Vagina (tissue), 2 donors: ENCODE measurements at places on chromosomes 5 and 9. TPM values are rescaled to one million over a fixed set of nuclear protein-coding genes. Genes with fewer than 3 reads are reported as not detected.
A peak's percentile ranks its signal among the peaks of the same experiment; 100 is the strongest.

DNA sequence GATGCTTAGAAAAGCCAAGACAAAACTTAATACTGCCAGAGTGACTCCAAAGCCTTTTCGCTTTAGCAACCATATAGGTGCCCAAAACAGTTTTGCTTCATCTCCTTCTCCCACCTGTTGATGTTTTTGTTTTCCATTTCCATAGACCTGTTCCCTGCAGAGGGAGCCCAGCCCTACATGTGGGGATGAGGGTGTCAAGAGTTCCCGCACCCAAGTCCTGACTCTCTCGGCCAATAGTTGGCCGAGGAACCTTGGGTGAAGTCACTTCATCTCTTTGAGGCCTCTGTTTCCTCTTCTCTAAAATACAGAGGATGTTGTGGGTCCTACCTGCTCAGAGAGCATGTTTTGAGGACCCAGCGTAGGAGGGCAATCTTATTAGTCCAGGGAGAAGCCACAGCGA is 38.5 kb upstream of the LCP2 start:
- H3K4me3 ChIP-seq = no peak overlapping the region
- no peak overlapping the region for H3K27ac ChIP-seq

The SPAAR gene
- 0.49 TPM for total RNA-seq

DNA sequence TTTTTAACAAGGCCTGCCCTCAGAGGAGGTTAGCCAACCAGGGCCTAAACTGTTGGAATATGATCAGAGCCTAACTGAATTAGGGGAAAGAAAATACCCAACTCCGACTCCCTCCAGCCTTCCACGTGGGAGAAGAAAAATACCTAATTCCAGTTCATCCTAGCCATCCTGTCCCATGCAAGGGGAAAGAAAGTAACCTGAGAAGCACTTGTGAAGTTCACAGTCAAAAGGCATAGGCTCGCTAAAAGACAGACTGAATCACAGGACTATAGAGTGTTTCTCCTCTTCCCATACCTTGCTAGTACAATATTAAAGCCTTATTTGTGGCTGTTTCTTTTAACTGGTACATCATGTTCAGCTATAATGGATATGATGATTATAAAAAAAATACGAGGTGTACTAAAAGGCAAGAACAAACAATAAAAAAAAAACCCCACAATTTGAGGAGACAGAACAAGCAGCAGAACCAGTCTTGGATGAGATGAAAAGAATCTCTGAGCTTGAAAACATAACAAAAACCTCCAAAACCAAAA is 18.0 kb upstream of the ATP10B start:
- H3K36me3 ChIP-seq = no peaks in the 10 kb centered on the region
- no peaks in the 10 kb centered on the region for H3K4me1 ChIP-seq
- no peaks in the 10 kb centered on the region for H3K27me3 ChIP-seq
- H3K27ac ChIP-seq = no peak overlapping the region
- no peak for DNase-seq

DNA sequence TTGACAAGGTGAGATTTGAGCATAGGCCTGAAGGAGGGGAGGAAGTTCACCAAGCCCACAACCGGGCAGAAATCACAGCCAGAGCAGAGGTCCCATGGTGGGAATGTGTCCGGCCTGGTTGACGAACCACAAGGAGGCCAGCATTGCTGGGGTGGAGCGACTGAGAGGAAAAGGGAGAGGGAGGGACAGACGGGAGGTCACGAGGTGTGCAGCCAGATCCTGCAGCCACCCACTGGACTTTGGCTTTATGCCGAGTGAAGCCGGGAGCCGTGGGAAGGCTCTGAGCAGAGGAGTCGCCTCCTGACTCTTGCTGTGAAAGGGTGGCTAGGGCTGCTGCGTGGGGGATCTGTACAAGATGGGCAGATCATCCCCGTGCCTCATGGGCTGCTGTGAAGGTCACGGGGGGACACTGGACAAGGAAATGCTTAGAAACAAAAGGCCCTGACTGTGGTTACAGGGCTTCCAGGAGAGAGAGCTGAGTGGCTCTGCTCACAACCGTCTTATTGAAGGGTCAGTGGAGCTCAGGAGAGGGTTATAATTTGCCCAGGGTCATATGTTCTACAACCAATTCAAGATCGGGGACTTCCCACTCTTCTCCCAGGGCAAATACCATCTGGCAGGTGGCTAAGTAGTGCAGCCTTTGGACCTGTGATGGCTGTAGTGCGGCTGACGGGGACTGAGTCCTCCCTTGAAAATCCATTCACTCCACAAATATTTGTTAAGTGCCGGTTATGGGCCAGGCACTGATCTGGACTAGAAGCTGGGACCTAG is 15.6 kb upstream of the CD74 start:
- H3K4me1 ChIP-seq = no peaks in the 10 kb centered on the region
- no peak for DNase-seq
- H3K27me3 ChIP-seq = no peaks in the 10 kb centered on the region
- no peak overlapping the region for H3K4me3 ChIP-seq

DNA sequence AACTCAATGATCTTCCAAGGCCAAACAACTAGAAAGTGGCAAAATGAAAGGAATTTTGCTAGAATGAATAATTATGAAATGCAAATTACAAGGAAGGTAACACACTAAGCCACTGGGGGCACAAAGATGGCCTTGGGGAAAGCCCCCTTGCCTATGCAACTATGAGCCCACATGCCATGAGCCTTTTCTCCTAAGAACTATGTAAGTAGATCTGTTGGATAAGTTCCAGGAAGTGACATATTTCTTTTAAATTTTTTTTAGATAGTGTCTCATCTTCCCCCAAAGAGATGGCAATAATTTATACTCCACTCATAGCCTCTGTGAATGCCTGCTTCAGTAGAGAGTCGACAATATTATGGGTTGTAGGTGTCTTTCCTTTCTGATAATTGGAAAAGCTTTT is 257.8 kb downstream of the AUH start:
- no peak overlapping the region for H3K27ac ChIP-seq
- no peak for DNase-seq
- no peak overlapping the region for H3K4me3 ChIP-seq
- peaks cover 36% of the 10 kb centered on the region for H3K4me1 ChIP-seq
- H3K27me3 ChIP-seq = no peaks in the 10 kb centered on the region

- H3K27ac ChIP-seq = peak overlapping the region; percentile 64
- no peaks in the 10 kb centered on the region for H3K36me3 ChIP-seq
- H3K4me1 ChIP-seq = no peaks in the 10 kb centered on the region
- no peaks in the 10 kb centered on the region for H3K27me3 ChIP-seq
- no peak overlapping the region for H3K4me3 ChIP-seq
These were observed 67.1 kb downstream of the GRAMD2B start for GRCh38 chr5:126490167-126490940.
